ENCODE measurements at places on chromosomes 12 and 14.

- DNase-seq, result no peak
These were observed 1.1 kb upstream of the CCDC196 start for GRCh38 chr14:66485029-66485428.

DNA sequence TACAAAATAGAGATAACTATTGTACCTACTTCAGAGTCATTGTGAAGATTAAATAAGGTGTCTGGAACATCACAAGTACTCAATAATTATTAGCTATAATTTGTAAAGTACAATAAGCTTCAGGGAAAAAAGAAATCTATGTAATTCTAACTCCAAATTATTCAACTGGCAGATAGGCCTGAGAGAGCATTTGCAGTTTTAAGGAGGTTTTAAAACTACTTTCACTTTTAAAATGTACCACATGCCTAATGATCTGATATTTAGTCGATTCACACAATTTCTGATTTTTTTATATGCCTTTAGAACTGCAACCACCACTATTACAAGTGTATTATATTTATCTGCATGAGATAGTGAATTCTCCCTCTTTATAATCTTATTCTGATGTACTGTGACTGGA lies 24.9 kb upstream of the FRMD6 start:
- DNase-seq, result no peak

DNA sequence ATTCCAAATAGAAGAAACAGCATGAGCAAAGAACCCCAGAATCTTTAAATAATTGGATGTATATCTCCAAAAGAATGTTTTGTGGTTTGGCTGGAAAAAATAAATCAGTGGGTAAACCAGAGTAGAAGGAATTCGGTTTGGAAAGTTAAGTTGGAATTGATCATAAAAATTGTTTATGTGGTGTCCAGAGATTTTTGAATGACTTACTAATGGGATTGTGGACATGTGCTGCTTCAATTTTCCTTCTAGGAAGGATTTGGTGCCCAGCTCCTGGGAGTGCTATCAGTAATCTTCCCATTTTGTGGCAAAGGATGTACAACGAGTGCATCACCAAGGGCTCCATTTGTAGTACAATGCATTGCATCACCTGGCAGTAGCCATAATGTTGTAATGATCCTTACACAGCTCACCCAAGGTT lies 224.8 kb downstream of the SLC16A7 start:
- no peak for DNase-seq

- DNase-seq, result no peak
These were observed 14.4 kb downstream of the CLSTN3 start for GRCh38 chr12:7144414-7145120.

GRCh38 chr12:95532851-95533250 lies 18.4 kb downstream of the USP44 start:
- DNase-seq, result no peak

DNA sequence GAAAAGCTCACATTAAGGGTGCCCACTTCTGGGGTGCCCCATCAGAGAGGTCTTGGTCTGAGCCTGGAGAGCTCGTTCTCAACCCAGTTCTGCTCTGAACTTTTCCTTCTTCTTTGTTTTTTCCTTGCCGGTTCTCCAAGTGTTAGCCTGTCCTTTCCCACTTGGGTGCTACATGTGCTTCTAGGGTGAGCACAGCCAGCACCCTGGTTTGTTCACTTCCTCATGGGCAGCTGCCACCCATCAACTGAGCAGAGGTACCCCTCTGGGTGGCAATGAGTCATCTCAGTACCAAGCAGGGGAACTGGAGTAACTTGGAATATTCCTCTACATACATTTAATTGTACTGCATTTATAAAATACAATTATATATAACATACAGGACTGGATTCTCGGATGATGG lies 3.9 kb upstream of the SYNE3 start:
- DNase-seq, result peak; percentile 65
